Right ventricle myocardium inferior (tissue), 1 donor: ENCODE measurements at places on chromosomes 5 and 9.

GRCh38 chr9:76617497-76618175 is 146.6 kb upstream of the PCA3 start:
- no peak for DNase-seq

GRCh38 chr9:20570087-20570486 is 52.2 kb downstream of the MLLT3 start:
- no peak for DNase-seq

DNA sequence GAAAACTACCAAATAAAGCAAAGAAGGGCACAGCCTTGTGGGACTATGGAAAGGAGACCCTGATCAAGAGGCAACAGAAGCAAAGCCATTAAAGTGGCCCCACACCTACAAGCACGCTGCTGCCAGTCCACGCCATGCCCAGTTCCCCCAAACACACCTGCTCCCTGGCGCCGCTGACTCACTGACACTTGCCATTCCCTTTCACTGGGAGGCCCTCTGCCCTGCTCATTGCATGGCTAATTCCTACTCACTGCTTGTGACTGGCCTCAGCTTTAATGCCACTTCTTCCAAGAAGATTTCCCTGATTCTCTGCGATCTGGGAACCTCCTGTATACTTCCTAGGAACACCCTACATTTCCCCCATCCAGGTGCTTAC is 71.2 kb upstream of the TAF1L start:
- DNase-seq: no peak

DNA sequence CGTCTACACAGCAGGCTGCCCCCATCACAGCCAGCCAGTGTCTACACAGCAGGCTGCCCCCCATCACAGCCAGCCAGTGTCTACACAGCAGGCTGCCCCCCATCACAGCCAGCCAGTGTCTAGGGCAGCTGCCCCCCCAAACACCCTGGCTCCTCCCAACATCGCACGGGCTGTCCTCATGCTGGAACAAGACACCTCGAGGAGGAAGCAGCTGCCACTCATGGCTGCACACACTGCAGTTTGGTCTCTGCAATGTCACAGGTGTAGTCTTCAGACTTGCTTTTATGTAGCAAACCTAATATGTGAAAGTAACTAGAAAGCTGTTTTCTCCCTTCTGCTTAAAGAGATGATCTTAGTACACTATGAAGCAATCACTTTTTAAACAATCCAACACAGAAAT is 9.7 kb downstream of the LRRC14B start:
- no peak for DNase-seq

DNA sequence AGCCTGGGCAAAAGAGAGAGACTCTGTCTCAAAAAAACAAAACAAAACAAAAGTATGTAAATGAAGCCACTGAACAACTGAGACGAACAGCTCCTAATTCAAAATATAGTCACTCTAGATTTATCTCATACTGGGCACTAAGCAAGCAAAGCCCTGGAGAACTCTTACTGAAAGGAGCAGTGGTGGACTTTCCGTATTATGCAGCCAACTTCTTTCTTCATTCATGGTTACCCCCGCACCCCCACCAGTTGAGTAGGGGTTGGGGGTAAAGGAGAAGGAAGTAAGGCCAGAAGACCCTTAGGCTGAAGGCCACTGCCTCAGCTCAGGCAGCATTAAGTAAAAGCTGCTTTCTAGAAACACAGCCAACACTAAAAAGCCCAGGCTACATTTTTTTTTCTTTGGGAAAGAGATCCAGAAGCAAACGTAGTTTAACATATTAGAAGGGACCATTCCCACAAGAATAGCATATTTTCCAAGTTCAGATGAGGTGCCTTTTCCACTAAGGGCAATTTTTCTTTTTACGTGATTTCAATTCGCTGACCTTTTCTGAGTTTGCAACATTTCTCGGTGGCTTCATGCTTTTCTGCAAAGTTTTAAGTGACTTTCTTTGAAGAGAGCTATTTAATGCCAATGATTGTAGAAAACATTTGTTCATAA is 55.3 kb downstream of the MAPKAP1 start:
- DNase-seq: no peak

GRCh38 chr9:118918180-118918579 is 451.1 kb downstream of the BRINP1 start:
- no peak for DNase-seq

- DNase-seq: no peak
Observed at GRCh38 chr9:122265149-122265915, 650 bp downstream of the MRRF start.

- peak; percentile 84 for DNase-seq
Observed at GRCh38 chr5:150488519-150489359, 19.2 kb upstream of the NDST1 start.

GRCh38 chr5:122019919-122020590 is 58.0 kb downstream of the LOX start:
- no peak for DNase-seq

DNA sequence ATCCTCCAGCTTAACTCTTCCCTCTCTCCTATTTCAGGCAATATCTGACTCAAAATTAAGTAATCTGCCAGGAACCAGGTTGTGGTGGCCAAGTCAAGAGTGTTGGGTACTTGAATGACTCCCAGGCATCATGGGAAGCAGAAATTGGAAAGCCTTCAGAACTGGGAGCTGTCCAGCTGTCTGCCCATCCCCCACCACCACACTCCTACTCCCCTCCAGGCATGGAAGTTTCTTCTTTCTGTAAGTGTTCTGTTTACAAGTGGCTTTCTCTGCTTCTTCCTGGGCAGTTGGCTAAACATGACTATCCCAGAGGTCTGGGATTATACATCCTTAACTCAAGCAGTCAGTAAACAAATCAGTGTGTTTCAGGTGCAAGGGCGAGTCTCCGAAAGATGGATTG is 14.6 kb upstream of the PBX3 start:
- no peak for DNase-seq

DNA sequence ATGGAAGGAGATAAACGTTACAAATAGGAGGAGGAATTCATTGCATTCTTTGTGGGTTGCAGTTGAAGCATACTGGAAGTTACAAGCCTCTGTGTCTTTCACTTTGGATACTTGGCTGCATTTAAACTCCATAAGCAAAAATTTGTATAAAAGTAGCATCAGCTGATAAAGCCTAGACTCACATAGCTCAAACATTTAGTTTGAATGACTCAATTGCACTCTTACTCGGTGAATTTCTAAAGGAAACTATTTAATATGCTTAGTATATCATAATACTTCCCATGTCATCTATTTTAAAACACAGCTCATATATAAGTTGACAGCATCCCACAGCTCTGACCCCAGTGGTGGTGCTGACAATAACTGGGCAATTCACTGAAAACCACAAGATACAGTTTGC is 596.6 kb upstream of the ZNF608 start:
- DNase-seq: no peak

GRCh38 chr5:122937914-122938313 is 92.5 kb downstream of the SNX24 start:
- no peak for DNase-seq

DNA sequence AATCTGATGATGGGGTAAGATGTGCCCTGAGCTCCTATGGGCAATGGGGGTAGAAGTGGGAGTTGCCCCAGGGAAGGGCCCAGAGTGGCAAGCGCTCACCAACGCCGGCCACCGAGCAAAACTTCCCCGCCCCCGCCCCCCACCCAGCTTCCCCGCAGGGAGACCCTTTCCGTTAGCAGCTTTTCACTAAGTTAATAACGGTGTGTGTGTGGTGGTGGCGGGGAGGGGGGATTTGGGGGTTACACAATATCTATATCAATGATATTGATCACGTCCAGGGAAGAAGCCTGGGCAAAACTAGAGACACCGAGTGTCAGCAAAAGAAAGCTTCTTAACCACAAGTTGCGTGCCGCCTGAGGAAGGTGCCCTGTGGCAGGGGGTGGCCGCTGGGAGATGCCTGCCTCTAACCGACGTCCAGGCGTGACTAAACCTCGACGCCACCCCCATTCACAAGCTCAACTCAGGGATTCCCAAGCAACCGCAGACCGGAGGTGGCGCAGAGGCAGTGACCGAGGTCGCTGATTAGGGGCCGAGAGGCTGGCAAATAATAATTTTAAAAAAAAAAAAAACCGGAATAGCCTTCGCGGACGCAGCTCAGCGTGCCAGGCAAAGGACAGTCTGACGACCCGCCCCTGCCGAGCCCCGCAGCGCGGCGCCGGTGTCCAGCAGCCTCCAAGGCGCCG is 222.6 kb downstream of the MEF2C start:
- DNase-seq: no peak

GRCh38 chr9:133538851-133539833 is 4.6 kb downstream of the ADAMTSL2 start:
- peak; percentile 81 for DNase-seq

DNA sequence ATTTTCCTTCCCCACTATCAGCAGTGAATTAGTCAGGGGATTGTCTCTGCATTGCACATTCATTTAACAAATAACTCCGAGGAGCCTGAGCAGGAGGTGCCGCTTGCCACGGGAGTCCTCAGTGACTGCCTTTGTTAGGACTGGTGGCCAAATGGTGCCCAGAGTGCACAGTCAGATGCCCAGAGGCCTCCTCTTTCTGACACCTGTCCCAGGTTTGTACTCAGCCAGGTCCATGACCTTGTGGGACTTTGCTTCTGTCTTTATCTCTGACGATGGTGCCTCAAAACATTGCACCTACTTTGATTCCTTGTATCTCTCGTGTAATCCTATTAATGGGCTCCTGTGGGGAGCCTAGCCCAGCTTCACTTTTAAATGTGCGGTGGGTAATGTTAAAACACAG is 4.3 kb downstream of the SRD5A1 start:
- no peak for DNase-seq

GRCh38 chr5:66364186-66364585 is 220.1 kb downstream of the SREK1 start:
- no peak for DNase-seq
